ENCODE measurements at places on chromosomes 7 and 10.
A peak's percentile ranks its signal among the peaks of the same experiment; 100 is the strongest.

DNA sequence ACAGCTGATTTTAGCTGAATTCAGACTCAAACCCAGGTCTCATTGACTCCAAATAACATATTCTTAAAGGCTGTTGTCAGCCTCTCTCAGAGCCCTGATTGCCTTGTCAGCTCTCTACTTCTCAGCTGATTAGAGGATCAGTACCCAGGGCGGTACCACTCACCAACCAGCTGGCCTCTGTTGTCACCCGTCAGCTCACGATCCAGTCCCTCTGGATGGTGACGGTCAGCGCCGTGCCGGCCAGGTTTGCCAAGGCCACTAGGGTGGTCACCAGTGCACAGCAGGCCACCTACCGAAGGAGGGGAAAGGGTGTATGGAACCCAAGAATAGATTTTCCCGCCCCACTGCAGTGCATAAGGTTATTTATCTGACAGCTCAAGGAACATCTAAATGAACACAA lies 52.3 kb upstream of the TOMM7 start:
- DNase-seq, result no peak

DNA sequence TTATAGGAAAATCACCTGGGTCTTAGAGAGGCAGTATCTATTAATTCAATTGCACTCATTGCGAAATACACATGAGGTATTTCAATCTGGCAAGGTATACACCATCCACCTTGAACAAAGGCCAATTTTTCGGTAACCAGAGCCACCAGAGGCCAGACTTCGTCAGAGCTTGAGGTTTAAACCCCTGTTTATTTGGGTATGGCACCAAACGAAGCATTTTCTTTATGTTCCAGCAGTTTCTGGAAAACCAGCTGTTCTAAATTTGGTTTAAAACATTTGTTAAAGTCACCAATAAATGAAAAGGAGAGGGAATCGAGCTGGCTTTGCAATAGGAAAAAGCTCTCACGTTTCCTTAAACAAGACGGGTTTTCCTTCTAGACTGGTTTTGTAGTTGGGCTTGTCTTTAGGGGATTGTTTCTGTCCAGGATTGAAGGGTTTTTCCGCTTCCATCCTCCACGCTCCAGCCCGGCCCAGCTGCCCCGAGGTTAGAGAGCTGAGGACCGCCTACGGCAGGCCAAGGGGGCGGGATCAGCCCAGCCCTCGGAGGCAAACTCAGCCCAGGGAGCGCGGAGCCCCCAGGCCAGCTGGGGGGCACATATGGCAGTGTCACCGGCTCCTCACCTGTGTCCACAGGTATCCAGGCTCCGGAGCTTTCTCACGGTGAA lies 539.4 kb upstream of the MGMT start:
- no peak for DNase-seq

DNA sequence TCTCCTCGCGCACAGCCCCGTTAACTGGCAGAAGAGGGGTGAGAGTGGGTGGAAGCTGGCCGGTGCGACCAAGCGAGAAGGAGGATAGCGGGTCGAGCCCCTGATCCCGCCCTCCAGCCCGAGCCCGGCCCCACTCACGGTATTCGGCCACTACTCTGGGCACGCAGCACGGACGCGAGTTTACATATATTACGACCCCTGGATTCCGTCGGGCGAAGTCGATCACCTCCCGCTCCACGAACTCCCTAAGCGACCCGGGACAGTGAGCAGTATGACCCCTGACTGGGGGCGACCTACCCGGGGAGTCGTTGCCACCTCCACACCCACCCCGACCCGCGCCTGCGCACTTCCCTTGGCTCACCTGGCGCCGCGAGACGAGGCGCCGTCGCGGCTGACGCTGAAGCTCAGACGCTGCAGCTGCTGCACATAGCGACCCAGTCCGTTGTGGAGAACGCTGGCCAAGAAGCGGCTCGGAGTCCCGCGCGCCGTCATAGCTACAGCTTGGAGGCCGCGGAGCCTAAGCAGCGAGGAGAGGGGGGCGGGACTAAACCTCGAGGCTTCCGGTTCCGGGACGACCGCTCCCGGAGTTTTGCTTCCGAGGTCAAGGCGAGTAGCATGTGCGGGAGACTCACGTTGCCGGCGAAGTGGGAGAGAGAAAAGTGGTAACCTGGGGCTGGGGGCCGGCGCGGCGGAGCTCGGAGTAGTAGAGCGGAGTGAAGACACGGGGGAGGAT lies at the start of the genes MRPL43 and TWNK:
Gene MRPL43, minus strand, starts transcription at position 546 of the 733 bp plus-strand sequence. Its CDS starts 54 bp downstream, at position 492.
Gene TWNK, plus strand, starts transcription at position 592 of the 733 bp plus-strand sequence. CDS start 668 bp downstream, outside the sequence.
- DNase-seq, result peak; percentile 92

- DNase-seq, result no peak
Observed at GRCh38 chr10:26829810-26830515, 30.8 kb downstream of the ABI1 start.

GRCh38 chr10:73060738-73061635 lies 35.7 kb downstream of the P4HA1 start:
- peak; percentile 11 for DNase-seq

GRCh38 chr10:124465777-124466488 lies 4.3 kb downstream of the LHPP start:
- DNase-seq, result no peak

DNA sequence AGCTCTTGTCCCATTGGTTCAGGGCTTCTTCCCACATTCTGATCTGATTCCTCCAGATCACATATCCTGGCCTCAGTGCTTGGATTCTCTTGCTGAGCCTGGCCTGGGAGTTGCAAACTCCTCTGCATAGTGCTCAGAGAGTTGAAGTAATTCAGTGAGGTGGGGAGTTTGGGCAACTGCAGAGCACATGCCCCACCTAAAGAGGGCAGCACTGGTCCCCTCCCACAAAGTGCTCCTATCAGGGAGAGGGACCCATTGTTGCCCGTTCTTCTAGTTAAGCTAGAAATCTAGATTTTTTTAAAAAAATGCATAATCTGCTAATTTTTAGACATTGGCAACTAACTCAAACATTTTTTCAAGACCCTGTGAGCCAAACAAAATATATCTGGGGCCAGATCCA lies 45.1 kb downstream of the CHN2 start:
- no peak for DNase-seq

- DNase-seq, result no peak
Observed at GRCh38 chr7:98467570-98468312, 66.9 kb upstream of the BAIAP2L1 start.

- DNase-seq, result peak; percentile 22
Observed at GRCh38 chr10:115093776-115094408, 727 bp downstream of the ATRNL1 start.

DNA sequence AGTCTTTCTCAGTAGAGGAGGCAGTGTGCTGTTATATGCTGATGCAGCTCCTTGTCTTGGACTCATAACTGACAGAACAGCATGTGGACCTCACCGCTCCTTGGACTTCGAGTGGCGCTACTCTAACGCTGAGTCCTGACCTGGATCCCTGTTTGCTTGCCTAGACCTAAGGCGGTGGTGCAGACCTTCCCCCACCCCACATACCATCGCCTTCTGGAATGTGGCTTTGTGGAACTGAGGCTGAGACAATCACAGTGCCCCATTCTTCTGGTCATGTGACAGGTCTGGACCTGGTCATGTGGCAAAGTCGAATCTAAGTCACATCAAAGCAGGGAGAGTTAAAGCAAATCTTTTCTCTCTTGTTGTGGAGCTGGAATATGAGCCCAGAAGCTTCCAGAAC lies 190.7 kb upstream of the MKI67 start:
- DNase-seq, result no peak

DNA sequence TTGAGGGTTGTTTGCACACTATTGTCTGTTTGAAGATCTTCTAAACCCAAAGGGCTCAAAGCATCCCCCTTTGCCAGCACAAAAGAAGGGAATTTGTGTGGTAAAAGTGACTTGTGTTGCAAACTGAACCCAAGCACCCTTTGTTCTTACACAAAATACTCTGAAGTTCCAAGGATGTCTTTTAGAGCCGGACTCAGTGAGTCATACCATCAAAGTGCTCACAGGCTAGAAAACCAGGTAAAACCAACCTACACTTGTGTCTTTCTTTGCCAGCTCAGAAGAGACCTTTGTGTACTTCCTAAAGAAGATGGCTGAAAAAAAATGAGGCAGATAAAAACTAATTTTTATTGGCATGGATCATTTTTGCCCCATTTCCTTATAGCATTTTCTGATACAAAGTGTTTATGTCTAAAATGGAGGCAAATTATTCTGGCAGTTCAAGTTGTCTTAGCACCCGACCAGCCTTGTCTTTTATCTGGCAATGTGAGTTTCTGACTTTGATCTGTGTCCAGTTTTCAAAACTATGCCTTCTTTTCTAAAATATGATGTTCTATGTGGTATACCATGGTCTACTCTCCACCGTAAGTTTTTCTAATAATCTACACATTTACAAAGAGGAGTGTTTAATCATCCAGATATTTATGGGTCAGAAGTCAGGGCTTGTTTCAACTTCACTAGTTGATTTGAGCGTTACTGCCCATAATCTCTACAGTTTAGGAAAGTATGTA lies 128.4 kb upstream of the FZD1 start:
- DNase-seq, result no peak

GRCh38 chr10:28012990-28013515 lies 14.2 kb upstream of the ODAD2 start:
- no peak for DNase-seq

- peak; percentile 14 for DNase-seq
Observed at GRCh38 chr7:39910108-39910869, 39.8 kb upstream of the CDK13 start.

- DNase-seq, result no peak
Observed at GRCh38 chr10:58980826-58981415, 195.5 kb upstream of the PHYHIPL start.

DNA sequence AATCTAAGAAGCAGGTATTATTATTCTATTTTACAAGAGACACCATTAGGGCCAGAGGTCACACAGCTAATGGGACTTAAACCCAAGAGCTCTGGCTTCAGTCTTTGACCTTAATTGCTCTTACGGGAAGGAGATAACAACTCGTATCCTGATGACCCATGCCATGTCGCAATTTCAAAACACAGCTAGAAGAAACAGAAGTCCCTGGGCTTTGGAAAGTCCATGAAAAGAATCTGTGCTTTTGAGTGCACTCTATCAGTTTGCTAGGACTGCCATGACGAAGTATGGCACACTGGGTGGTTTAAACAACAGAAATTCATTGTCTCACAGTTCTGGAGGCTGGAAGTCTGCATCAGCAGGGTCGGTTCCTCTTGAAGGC lies 247.8 kb upstream of the AOAH start:
- no peak for DNase-seq

GRCh38 chr7:71326595-71326994 lies 194.7 kb downstream of the GALNT17 start:
- DNase-seq, result no peak

DNA sequence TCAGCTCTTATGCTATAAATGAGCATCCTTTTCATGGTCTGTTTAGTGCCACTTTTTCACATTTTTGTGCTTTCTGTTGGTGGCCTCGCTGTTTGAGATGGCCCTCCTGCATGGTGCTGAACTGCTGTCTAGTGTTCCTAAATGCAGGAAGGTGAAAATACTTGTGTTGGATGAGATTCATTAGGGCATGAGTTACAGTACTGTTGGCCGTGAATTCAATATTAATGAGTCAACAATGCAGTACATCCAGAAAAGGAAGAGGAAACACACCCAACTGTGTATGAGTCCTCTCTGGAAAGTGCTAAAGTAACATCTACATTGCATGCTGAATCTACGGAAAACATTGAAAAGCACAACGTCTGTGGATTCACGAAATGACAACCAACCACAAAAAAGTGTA lies 124.0 kb downstream of the HERPUD2 start:
- DNase-seq, result no peak

GRCh38 chr10:93334901-93335327 lies 147.2 kb downstream of the MYOF start:
- DNase-seq, result no peak

DNA sequence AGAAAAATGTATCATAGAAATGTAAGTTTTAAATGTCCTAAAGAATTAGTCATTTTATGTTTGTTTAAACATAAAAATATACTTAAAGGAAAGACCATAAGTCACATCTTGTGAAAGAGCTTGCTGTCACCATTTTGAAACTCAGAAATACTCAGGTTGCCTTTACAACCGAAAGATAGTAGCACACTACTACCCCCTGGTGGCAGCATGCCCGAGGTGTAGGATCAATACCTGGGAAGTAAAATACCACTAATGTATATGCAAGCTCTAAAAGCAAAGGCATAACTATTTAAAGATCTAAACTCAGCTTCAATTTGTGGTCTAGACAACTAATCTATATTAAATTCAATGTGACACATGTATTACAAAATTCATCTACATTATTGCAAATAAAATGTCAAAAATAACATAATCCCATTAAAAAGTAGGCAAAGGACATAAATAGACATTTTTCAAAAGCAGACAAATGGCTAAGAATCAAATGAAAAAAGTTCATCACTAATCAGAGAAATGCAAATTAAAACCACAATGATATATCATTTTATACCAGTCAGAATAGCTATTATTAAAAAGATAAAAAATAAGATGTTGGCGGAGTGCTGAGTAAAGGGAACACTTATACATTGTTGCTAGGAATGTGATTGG lies 47.7 kb upstream of the FGL2 start:
- DNase-seq, result peak; percentile 39

DNA sequence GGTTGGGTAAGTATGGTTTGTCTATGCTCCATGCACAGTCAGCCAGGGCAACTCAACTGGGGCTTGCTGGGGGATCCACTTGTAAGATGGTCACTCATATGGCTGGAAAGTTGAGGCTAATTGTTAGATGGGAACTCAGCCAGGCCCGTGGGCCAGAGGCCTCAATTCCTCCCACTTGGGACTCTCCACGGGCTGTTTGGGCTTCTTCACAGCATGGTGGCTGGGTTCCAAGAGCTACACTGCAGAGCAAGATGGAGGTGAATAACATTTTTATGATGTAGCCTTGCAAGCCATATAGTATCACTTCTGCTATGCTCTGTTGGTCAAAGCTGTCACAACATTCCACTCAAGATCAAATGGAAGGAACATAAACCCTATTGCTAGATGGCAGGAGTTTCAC lies 39.2 kb downstream of the ELMO1 start:
- DNase-seq, result no peak

DNA sequence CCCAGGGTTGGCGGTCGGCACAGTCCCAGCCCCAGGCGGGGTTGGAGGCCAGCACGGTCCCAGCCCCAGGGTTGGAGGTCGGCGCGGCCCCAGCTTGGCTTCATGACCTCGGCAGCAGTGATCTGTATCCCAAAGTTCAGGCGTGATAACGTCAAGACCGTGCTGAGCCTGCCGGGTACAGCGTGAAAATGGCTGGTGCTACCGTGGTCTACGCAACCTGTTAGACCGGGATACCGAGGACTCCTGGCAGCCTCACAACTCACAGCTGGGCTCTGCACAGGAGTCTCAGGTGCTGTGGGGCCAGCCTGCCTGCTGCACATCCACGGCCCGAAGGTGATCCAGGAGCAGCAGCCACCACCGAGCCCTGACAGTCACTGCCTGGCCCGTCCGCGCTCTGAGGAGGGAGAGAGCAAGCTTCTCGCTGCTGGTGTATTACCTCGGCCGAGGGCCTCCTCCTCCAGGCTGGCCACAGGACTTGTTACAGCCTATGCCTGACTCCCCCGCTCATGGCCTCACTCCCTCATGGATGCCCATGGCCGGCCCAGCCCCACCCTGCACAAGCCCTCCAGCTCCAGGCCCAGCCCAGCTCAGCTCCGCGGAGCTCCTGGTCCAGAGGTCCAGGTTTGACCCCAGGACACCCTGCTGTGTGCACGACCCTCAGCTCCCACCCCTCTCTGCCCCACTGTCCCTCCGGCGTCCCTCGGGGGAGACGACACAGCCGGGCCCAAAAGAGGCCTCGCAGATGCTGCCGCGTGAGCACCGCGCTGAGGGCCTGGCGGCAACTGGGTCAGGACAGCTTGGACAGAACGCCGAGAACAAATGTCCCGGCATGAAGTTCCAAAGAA lies 156.0 kb downstream of the ELFN1 start:
- DNase-seq, result no peak

All from AG08396 (cell line).